ENCODE measurements at places on chromosomes 13 and 19. TPM values are rescaled to one million over a fixed set of nuclear protein-coding genes. Genes with fewer than 3 reads are reported as not detected.

The MAN2B1 gene
- total RNA-seq = 35.5 TPM

The OLFM2 gene
- total RNA-seq = 3.5 TPM

The LIPE gene
- total RNA-seq = 11.6 TPM

The APOC1 gene
- 6.5 TPM for total RNA-seq

The ZNF416 gene
- 4.4 TPM for total RNA-seq

GRCh38 chr19:14004619-14005348 lies 1.3 kb downstream of the RFX1 start:
- H3K27me3 ChIP-seq = no peaks in the 10 kb centered on the region
- peak; percentile 82 for DNase-seq
- peak overlapping the region; percentile 99 for H3K27ac ChIP-seq
- H3K4me3 ChIP-seq = no peak overlapping the region
- H3K4me1 ChIP-seq = no peaks in the 10 kb centered on the region

DNA sequence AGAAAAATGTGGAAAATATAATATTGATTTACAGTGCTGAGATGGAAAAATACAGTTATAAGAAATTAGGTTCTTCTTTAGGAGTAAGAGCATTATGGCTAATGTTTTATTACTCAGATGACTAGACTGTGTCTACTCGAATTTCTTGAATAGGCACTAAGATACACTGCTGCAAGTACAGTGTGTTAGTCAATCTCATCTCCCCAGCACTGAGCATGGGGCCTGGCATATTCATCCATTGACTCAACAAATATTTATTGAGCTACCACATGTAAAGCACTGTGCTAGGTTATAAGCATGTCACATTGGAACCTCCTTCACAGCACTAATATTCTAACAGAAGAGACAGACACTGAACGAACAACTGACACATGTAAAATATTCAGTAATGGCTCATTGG lies 242.5 kb upstream of the GPC6 start:
- no peaks in the 10 kb centered on the region for H3K36me3 ChIP-seq
- H3K4me3 ChIP-seq = no peak overlapping the region
- no peak overlapping the region for H3K27ac ChIP-seq
- DNase-seq = no peak

DNA sequence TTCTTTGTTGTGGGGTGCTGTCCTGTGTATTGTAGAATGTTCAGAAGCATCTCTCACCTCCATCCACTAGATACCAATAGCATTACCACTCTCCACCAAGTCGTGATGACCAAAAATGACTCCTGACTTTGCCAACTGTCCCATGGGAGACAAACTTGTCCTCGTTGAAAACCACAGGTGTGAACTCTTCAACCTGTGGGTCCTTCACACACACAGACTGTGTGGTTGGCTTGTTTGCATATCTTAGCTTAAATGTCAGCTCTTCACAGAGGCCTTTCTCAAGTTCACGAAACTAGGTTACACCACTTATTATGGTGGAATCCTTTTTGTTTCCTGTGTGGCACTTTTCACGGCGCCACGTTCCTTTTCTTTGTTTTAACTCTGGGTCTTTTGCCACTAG lies 6.8 kb downstream of the GPC5 start:
- no peaks in the 10 kb centered on the region for H3K27me3 ChIP-seq
- H3K4me3 ChIP-seq = no peak overlapping the region
- H3K36me3 ChIP-seq = no peaks in the 10 kb centered on the region
- H3K27ac ChIP-seq = no peak overlapping the region
- no peak for DNase-seq

- DNase-seq = no peak
- H3K27me3 ChIP-seq = no peaks in the 10 kb centered on the region
- H3K27ac ChIP-seq = no peak overlapping the region
- no peaks in the 10 kb centered on the region for H3K4me1 ChIP-seq
- H3K4me3 ChIP-seq = no peak overlapping the region
Observed at GRCh38 chr13:106797081-106797640, 229.2 kb upstream of the ARGLU1 start.

GRCh38 chr13:30908416-30908980 lies 2.4 kb downstream of the MEDAG start:
- DNase-seq = no peak
- H3K27me3 ChIP-seq = no peaks in the 10 kb centered on the region
- no peaks in the 10 kb centered on the region for H3K36me3 ChIP-seq
- H3K4me3 ChIP-seq = peak overlapping the region; percentile 57
- peak overlapping the region; percentile 77 for H3K27ac ChIP-seq

DNA sequence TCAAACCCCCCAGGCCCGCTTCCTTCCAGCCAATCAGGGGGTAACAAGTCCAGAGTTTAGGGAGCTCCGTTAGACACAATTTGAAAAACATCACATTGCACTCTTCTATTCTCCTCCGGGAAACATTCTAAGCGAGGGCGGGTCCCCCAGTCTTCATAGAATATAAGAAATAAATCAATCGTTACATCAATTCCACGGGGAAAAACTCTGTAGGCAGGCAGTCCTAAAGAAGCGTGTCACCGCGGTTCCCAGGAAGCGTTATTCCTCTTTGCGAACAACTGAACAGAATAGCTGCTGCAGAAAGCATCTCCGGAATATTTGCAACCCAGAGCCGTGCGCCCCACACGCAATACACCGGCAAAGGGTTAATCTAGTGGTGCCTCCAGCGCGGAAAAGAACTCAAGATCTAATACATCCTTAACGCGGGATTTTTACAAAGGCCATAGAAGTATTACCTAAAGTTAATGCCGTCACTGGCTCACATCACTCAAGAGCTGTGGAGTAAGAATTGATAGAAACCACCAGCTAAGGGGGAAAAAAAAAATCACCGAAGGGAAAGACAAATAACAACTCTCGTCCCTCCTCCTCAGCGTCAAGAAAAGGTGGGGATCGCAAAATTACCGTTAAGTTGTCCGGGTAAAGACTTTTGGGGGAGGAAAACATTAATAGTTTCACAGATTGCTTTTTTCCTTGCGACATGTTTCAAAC lies 65.1 kb downstream of the KCNRG start:
- H3K27ac ChIP-seq = peak overlapping the region; percentile 93
- no peaks in the 10 kb centered on the region for H3K27me3 ChIP-seq
- H3K36me3 ChIP-seq = no peaks in the 10 kb centered on the region
- no peak for DNase-seq

DNA sequence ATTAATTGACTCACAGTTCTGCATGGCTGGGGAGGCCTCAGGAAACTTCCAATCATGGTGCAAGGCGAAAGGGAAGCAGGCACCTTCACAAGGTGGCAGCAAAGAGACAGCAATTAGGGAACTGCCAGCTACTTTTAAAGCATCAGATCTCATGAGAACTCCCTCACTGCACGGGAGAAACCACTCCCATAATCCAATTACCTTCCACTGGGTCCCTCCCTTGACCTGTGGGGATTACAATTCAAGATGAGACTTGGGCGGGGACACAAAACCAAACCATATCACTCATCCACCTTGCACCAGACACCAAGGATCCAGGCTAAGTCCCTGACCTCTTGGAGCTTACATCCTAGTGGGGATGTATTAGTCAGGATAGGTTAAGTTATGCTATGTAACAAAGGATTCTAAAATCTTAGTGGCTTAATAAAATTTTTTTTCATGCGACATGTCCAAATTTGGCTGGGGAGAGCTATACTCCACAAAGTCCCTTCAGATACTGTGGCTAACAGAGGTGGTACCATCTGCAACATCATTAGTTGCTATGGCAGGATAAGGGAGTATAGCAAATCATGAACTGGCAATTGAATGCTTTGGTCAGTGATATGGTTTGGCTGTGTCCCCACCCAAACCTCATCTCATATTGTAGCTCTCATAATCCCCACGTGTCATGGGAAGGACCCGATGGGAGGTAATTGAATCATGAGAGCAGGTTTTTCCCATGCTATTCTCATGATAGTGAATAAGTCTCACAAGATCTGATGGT lies 8.3 kb upstream of the FAM187B start:
- peak; percentile 26 for DNase-seq

GRCh38 chr19:38877781-38878574 lies at the start of gene RINL:
Gene RINL, minus strand, starts transcription at chr19:38878275. Its CDS starts 1,533 bp downstream, at chr19:38876742.
- no peaks in the 10 kb centered on the region for H3K27me3 ChIP-seq
- peaks cover 27% of the 10 kb centered on the region for H3K36me3 ChIP-seq
- DNase-seq = no peak
- no peak within 1 kb of the TSS for H3K4me3 ChIP-seq

DNA sequence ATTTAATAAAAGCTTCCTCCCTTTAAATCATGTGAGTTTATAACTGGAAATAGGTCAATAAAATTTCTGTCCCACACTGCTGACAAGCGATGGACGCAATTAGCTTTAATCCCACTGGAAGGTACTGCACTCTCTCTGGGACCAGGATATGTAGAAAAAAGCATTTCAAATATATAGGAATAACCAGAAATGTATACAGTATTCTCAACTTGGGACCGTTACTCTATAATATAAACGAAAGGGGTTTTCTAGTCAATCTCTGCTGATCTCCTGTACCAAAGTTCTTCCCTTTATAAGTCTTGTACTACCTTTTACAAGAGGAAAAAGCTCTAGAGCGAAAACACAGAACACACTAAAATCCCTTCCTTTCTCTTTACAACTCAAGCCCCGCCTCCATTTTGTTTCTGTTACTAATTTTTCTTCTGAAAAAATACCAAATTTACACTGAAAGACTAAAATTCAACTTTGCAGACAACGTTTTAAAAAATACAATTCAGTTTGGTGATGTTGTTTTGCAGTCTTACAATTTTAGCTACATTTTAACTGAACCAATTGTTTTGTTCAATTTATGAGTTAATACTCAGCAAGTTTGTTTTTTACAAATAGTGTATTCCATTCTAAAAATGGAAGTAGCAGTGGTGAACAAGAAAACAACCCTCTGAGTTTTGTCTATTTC lies 1.7 kb upstream of the USPL1 start:
- H3K27ac ChIP-seq = peak overlapping the region; percentile 100
- no peaks in the 10 kb centered on the region for H3K36me3 ChIP-seq
- no peak for DNase-seq
- no peaks in the 10 kb centered on the region for H3K4me1 ChIP-seq

DNA sequence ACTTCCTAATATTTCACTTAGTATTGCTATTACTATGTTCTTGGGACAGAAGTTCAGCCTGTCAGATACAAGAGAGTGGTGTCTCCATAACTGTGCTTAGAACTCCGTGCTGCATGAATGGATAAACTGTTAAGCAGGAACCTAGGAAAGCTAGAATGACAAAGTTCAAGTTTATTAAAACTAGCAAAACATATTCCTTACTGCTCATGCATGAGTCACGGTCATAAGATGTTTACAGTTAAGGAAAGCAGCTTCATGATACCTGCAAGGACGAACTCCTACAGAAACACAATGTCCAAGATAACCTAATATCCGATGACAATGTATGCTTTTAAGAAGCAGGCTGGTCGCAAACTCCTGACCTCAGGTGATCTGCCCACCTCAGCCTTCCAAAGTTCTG lies 6.0 kb upstream of the ZNF765 start:
- H3K4me3 ChIP-seq = no peak overlapping the region
- H3K36me3 ChIP-seq = no peaks in the 10 kb centered on the region
- H3K27me3 ChIP-seq = no peaks in the 10 kb centered on the region
- no peak overlapping the region for H3K27ac ChIP-seq
- peaks cover under 1% of the 10 kb centered on the region for H3K4me1 ChIP-seq

- no peaks in the 10 kb centered on the region for H3K27me3 ChIP-seq
- H3K36me3 ChIP-seq = no peaks in the 10 kb centered on the region
- H3K27ac ChIP-seq = no peak overlapping the region
Observed at GRCh38 chr19:16025108-16026101, 50.9 kb upstream of the TPM4 start.

DNA sequence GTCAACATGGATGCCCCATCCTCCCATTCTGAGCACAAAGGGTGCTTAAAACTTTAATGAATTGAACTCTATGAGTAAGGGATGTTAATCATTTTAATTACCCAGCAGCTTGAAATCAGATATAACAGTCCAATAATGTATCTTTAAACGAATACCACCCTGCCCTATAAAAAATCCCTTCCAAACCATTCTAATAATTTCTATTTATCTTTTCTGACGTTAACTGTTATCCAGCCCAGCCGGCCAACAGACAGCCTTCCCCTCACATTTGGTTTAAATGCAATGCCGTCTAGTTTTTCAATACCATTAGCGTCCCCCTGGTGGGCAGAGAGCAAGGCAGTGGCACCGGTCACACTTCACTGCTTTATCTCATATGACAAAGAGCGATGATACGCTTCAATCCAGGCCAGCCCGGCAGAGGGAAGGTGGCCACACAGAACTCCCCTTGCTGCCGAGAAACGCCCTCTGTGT lies 402.2 kb upstream of the ZNF507 start:
- H3K36me3 ChIP-seq = no peaks in the 10 kb centered on the region
- H3K4me1 ChIP-seq = no peaks in the 10 kb centered on the region
- H3K27me3 ChIP-seq = no peaks in the 10 kb centered on the region
- DNase-seq = no peak

- no peaks in the 10 kb centered on the region for H3K27me3 ChIP-seq
- H3K27ac ChIP-seq = no peak overlapping the region
- no peak for DNase-seq
- H3K36me3 ChIP-seq = no peaks in the 10 kb centered on the region
- no peaks in the 10 kb centered on the region for H3K4me1 ChIP-seq
Observed at GRCh38 chr19:29308977-29309590, 96.1 kb upstream of the UQCRFS1 start.

- no peaks in the 10 kb centered on the region for H3K4me1 ChIP-seq
- H3K4me3 ChIP-seq = no peak overlapping the region
- H3K36me3 ChIP-seq = no peaks in the 10 kb centered on the region
- no peak for DNase-seq
Observed at GRCh38 chr13:30998136-30999088, 66.0 kb downstream of the TEX26 start.

GRCh38 chr19:42281146-42281826 lies 12.2 kb downstream of the CIC start:
- no peaks in the 10 kb centered on the region for H3K4me1 ChIP-seq
- DNase-seq = peak; percentile 76
- H3K27ac ChIP-seq = peak overlapping the region; percentile 97
- H3K27me3 ChIP-seq = no peaks in the 10 kb centered on the region

All from right atrium auricular region (tissue), 2 donors.